NCI-H774 (cell line): ENCODE measurements at places on chromosomes 16 and 17.

DNA sequence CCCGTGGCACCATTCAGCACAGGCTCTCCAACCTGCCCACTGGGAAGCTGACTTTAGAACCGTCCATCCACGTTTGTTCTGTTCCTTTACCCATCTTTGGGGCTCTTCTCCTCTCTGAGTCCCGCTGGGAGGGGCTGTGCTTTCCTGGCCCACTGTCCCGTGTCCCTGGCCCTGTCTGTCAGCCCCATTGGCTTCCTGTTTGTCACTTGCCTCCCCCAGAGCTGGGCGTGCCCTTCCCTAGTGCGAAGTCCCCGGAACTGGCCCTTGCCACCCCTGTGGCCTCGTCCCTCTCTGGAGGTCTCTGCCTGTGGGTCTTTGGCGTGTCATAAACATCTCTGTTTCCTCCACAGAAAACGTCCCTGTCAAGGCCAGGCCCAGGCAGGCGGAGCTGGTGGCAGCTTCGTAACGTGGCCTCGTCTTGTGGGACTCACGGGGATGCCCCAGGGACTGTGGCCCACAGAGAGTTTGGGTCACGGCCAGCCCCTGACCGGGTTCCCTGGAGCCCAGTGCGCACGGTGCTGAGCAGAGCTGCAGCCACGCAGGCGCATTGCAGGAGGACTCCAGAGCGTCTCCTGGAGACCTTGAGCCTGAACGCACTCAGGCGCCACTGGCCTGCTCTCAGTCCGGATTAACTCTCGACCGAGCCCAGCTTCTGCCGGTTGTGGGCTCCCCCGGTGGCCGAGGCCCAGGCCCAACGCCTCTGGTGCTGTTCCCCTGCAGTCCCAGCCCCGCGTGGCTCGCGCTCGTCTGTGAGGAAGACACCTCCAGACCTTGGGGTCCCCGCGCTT, 7.3 kb downstream of the CHMP6 start:
- no peak for DNase-seq

- DNase-seq, result no peak
Measured at GRCh38 chr17:43898446-43898845, 8.9 kb downstream of the MPP2 start.

DNA sequence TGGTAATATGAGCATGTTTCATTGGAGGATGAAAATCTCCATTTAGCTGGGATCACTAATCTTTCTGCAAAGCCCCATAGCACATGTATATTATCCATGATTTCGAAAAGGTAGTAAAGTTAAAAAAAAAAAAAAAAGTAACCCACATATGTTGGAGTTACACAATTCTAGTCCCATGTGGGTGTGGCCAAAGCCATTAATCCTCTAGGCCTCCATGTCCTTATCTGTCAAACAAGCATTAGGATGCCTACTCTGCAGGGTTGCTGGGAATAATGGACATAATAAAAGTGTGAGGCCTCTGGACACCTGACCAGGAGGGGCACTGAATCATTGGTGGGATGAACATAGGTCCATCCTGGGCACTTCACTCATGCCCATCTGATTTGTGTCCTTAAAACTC, 29.2 kb upstream of the VAT1L start:
- DNase-seq, result no peak

DNA sequence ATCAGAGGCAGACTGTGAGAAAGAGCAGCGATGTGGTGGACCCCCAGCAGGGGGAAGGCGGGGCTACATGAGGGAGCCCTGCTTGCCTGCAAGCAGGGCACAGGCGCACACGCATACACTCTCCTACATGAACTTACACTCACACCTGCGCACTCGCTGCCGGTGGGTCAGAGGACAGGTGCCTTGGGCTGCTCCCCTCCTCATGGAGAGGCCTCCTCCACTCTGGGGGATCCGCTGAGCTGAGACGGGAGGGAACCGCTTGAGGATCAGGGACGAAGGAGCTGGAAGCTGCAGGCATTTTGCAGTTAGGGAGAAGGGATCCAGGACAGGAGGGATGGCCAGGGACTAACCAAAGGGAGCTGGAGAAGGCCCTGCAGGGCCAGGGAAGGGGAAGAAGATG, 14.2 kb downstream of the OSBPL7 start:
- no peak for DNase-seq
